ENCODE measurements at places on chromosomes 11 and 22. TPM values are rescaled to one million over a fixed set of nuclear protein-coding genes. Genes with fewer than 3 reads are reported as not detected.

The SEPTIN3 gene
- polyA plus RNA-seq, result 5.1 TPM

The BTG4 gene
- not detected for polyA plus RNA-seq

The VPREB1 gene
- polyA plus RNA-seq, result 0.24 TPM

The LRRC74B gene
- polyA plus RNA-seq, result 0.22 TPM

The DTX4 gene
- 43.9 TPM for polyA plus RNA-seq

The CCDC87 gene
- polyA plus RNA-seq, result 0.09 TPM

The ANGPTL5 gene
- polyA plus RNA-seq, result 0.06 TPM

DNA sequence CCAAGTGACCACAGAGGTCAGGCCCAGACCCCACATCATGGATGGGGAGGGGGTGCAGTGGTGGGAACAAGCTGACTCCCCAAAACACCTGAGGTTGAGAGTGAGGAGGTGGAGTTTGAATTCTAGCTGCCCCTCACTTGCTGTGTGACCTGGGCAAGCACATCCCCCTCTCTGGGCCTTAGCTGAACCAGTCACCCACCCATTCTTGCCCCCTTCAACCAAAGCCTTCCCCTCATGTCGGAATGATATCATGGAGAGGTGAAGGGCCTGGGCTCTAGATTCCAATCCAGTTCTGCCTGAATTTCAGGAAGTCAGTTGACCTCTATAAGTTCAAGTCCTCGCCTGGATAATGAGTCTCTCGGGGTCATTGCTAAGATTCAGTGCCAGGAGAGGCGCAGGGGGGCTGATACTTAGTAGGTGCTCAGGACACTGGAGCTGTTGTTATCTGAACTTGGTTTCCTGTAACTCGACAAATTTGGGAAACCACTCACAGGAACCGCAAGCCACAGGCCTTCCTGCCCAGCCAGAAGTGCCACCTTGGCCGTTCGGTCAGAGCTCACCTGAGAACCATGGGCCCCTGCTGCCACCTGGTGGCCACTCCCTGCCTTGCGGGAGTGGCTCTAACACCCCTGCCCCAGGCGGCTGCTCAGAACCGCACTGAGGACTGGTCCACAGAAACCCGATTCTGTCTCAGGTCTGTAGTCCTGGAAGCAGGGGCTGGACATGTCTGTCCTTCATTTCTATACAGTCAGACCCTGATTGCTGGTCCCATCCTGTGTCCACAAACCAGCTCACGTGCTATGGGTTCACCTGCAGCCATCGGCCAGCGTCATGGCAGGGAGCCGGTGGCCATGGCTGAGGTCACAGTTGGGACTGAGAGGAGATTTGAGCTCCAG, 6.9 kb downstream of the CDC42EP1 start:
- H3K27me3 ChIP-seq, result no peaks in the 10 kb centered on the region
- peaks cover 73% of the 10 kb centered on the region for H3K36me3 ChIP-seq
- H3K27ac ChIP-seq, result peak overlapping the region; percentile 11
- peaks cover 77% of the 10 kb centered on the region for H3K4me1 ChIP-seq
- H3K4me3 ChIP-seq, result no peak overlapping the region
- DNase-seq, result peak; percentile 79

- H3K36me3 ChIP-seq, result no peaks in the 10 kb centered on the region
- peaks cover 29% of the 10 kb centered on the region for H3K4me1 ChIP-seq
- H3K27ac ChIP-seq, result no peak overlapping the region
- H3K4me3 ChIP-seq, result no peak overlapping the region
These were observed 93.0 kb downstream of the SWAP70 start for GRCh38 chr11:9756878-9757277.

GRCh38 chr11:75189108-75189507, 38.2 kb downstream of the SLCO2B1 start:
- H3K4me3 ChIP-seq, result no peak overlapping the region
- H3K4me1 ChIP-seq, result peaks cover 4% of the 10 kb centered on the region
- DNase-seq, result peak; percentile 21
- peaks cover 62% of the 10 kb centered on the region for H3K36me3 ChIP-seq
- no peaks in the 10 kb centered on the region for H3K27me3 ChIP-seq

DNA sequence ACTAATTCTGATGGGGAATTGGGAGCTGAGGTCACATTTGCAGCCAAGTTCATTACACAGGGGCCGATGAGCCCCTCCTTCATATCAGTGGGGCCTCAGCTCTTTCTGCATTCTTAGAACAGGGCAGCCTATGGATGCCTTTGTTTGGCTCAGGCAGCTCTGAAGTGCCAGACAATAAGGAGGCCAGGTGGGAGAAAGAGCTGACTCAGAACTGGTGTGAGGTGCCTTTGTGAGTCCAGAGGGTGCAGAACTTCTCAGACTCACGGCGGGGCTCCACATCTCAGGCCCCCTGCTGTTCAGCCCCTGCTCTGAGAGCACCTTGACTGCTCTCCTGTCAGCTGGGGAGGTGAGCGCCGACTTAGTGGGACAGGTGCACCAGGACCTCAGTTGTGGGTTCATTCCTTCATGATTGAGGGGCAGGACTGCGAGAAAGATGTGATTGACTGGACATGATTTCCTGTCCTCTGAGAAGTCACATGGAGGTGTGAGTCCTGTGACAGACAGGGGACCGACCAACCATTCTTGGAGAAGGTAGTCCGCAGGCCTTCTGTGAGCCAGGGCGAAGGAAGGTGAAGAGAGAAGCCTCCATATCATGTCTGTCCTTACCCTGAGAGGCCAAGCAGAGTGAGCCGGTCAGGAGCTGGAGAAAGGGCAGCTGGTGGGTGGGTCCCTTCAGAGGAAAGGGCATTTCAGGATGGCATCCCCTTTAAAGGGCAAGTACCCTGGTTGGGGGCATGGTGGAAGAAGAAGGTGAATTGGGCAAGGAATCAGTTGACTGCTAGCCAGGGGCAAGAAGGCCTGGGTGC, 245.0 kb upstream of the TBCEL start:
- no peak for DNase-seq
- no peaks in the 10 kb centered on the region for H3K36me3 ChIP-seq
- no peak overlapping the region for H3K4me3 ChIP-seq
- no peak overlapping the region for H3K27ac ChIP-seq
- no peaks in the 10 kb centered on the region for H3K27me3 ChIP-seq

GRCh38 chr22:50603511-50604255, 3.1 kb downstream of the MAPK8IP2 start:
- no peak overlapping the region for H3K27ac ChIP-seq
- no peaks in the 10 kb centered on the region for H3K4me1 ChIP-seq
- DNase-seq, result no peak
- H3K36me3 ChIP-seq, result no peaks in the 10 kb centered on the region
- peaks cover 72% of the 10 kb centered on the region for H3K27me3 ChIP-seq

GRCh38 chr11:33894398-33894746, 2.5 kb upstream of the LMO2 start:
- H3K27me3 ChIP-seq, result peaks cover 3% of the 10 kb centered on the region
- peaks cover 5% of the 10 kb centered on the region for H3K4me1 ChIP-seq
- no peak overlapping the region for H3K4me3 ChIP-seq
- H3K27ac ChIP-seq, result no peak overlapping the region
- H3K36me3 ChIP-seq, result no peaks in the 10 kb centered on the region
